ENCODE measurements at places on chromosomes 1 and 21.

DNA sequence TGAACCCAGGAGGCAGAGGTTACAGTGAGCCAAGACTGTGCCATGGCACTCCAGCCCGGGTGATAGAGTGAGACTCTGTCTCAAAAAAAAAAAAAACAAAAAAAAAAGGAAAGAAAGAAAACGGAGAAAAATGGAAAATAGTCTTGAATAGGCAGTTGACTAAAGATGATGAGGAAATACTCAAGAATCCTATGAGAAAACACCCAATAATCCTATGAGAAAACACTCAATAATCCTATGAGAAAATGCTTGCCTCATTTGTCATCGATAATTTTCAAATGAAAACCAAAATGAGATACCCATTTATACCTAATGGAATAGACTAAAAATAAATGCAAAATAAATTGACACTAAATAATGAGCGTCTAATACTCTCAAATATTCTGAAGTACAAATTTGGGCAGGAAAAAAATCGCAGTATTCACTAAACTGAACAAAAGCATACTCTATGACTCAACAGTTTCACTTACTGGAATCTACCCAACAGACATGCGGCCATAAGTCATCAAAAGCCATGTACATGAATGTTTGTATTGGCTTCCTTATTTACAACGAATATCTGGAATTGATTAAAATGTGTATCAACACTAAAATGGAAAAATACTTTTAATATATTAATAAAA, 733.9 kb upstream of the CHRM3 start:
- DNase-seq = no peak

GRCh38 chr1:167219194-167219593, 1.5 kb upstream of the POU2F1 start:
- DNase-seq = no peak

DNA sequence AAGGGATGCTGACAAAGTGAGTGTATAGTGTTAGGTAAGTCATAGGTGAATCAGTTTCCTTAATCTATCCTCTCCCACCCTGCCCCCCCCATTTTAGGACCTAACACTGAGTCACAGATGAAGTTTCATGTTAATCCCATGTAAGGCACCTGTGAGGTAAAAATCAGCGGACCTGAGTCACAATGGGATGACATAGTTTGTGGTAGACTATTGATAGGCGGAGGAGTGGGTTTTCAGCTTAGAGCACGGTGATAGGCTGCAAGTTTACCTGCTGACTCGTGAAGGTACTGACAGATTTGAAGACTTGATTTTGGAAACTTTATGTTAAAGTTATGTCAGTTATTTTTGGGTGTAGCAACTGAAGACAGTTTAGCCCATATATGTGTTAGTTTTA, 1.7 kb downstream of the TOR1AIP1 start:
- no peak for DNase-seq

- DNase-seq = no peak
Observed at GRCh38 chr1:233843525-233844204, 60.8 kb upstream of the SLC35F3 start.

- DNase-seq = no peak
Observed at GRCh38 chr1:59384443-59384842, 87.5 kb downstream of the FGGY start.

GRCh38 chr1:25134801-25135461, 97.4 kb downstream of the SYF2 start:
- no peak for DNase-seq
